ENCODE measurements at places on chromosomes 13 and 19.

- no peak for DNase-seq
Measured at GRCh38 chr13:86447479-86447878, 648.3 kb upstream of the SLITRK6 start.

DNA sequence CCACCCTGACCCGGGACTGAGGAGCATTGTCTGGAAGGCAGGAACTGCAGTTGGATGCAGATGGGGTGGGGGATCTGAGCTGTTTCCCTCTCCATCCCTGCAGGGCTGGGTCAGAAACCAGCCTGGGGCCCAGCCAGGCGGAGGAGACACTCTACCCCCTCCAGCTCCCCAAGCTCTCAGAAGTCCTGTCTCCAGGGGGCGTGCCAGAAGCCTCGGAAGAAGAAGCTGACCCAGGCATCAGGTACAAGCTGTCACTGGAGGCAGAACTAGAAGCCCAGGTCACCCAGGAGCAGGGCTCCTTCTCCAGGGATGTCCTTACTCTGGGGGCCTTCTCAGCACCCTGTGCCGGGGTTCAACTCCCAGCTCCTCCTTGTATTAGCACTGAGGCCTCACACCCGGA is 15.5 kb downstream of the SIX5 start:
- no peak for DNase-seq

DNA sequence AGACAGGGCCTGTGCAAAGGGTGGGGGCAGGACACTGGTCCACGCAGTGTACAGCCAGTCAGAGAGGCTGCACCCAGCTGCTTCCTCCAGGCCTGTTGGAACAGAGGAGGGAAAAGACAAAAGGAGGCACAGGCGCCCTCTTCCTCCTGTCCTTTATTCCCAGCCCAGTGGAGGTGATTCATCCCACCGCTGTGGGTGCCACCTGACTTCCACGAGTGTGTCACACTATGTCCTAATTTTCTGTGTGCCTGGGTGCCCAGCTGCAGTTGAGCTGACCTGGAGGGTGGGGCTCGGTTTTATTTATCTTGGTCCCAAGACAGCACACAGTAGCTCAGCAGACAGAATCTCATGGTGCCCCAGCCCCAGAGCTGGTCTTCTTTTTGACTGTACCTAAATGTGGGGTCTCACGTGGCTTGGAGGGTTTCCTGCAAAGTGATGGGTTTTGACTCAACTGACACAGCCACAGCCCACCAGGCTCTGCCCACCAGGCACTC is 9.0 kb downstream of the EPS15L1 start:
- peak; percentile 19 for DNase-seq

- peak; percentile 2 for DNase-seq
Measured at GRCh38 chr13:84844473-84844872, 954.7 kb downstream of the SLITRK6 start.

DNA sequence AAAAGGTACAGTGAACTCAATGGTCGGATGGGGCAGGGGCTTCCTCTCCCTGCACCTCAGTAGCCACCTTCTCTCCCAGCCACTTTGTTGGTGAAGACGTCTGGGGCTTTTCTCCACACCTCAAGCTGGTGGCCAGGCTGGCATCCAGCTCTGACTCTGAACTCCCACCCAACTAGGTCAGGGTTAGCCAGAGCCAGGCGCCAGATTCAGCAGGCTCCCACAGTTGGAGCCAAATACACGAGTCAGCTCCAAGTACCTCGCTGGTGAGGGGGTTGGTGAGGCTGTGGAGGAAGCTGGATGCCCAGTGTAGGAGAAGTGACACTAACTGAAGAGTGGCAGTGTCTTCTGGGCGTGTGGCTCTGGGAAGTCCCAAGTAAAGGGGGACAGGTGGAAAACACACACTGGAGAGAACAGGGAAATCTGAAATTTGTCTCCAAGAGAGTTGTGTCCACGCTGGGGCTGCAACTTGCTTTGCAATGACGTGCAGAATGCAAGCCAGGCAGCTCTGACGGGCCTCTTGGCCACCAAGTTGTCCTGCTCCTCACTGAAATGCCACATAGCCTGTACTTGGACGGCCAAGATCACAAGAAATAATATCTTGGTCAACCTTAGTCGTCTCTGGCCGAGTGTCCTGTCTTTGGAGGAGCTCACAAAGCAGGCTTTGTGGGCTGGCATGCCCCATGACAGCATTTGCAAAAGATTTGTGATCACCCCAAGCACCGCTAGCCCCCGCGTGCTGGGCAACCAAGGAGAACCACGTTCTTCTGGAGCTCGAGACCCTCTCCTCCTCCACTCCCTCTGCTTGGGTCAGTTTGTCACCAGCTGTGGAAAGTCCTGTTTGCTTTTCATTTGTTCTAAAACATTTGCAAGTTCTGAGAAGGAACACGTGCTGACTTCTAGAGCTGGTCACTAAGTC is 18.1 kb downstream of the SLC7A1 start:
- peak; percentile 57 for DNase-seq

DNA sequence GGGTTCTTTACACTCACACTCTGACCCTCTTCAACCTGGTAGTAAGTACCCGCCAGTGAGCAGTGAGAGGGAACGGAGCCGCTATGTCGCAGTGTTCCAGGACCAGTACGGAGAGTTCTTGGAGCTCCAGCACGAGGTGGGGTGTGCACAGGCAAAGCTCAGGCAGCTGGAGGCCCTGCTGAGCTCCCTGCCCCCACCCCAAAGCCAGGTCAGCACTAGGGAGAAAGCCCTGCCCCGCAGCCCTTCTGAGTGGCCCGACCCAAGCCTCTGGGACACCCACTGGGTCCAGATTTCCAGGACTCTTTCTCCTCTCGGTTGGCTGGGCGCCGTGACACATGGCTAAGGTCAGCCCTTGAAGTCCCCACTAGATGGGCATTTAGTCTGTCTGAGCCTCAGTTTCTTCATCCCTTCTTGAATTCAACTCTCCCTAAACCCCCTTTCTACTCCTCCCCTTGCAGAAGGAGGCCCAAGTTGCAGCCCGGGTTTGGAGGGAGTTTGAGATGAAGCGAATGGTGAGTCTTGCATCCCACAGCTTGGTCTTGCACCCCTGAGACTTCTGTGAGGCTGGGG is 1.9 kb downstream of the OCEL1 start:
- no peak for DNase-seq

DNA sequence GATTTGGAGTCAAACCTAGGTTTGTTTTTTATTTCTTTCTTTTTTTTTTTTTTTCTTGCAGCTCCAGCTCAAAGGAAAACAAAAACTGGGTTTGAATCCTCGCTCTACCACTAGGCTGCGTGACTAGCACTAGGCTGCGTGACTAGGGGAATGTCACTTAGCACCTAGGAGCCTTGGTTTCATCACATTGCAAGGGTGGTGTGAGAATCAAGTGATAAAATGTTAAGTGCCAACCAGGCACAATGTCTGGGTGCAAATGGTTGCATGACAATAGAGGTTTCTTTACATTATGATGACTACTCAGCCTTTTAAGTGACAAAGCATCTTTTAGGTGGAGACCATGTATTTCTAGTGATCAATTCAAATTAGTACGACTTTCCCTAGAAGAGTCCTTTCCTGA is 27.9 kb downstream of the RCBTB2 start:
- DNase-seq, result no peak

DNA sequence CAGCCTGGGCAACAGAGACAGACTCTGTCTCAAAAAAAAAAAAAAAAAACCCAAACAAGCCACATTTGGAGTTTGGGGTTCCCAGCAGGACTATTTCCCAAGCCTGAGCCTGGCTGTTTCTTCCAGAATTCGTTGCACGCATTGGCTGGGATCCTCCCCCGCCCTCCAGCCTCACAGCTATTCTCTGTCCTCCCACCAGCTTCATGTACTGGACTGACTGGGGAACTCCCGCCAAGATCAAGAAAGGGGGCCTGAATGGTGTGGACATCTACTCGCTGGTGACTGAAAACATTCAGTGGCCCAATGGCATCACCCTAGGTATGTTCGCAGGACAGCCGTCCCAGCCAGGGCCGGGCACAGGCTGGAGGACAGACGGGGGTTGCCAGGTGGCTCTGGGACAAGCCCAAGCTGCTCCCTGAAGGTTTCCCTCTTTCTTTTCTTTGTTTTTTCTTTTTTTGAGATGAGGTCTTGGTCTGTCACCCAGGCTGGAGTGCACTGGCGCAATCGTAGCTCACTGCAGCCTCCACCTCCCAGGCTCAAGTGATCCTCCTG is 26.7 kb downstream of the LDLR start:
- no peak for DNase-seq

DNA sequence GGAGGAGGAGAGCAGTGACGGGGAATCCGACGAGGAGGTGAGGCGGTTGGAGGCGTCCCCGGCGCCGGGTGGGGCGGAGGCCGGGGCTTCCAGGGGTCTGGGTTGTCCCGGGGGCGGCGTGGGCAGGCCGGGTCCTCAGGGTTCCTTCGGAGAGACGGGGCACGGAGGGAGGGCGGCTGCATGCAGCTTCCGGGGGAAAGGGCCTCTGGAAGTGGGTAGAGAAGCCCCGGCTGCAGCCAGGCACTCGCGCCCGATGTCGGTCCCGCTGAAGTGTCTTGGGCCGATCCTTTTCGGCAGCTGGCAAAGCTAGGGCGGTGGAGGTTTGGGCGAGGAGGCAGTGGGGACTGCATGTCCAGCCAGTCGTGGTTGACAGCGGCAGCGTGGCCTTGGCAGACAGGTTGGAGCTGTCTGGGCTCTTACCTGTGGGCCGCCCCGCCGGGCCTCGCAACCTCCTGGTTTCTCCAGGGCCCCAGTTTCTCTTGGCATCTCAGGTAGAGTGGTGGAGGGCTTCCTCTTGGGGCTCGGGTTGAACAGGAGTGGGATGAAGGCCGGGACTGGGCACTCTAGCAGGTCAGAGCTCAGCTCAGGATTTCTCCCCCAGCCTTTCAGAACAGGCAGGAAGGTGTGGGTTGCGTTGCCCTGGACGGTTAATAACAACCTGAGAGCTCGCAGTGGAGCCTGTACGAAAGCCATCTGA is 690 bp downstream of the KMT2B start:
- peak; percentile 47 for DNase-seq

GRCh38 chr19:48405850-48406249 is 12.4 kb downstream of the GRIN2D start:
- DNase-seq, result peak; percentile 22

GRCh38 chr19:577439-578392 is 5.3 kb downstream of the BSG start:
- DNase-seq, result no peak

- DNase-seq, result no peak
Measured at GRCh38 chr13:59651479-59651878, 512.2 kb downstream of the DIAPH3 start.

- DNase-seq, result no peak
Measured at GRCh38 chr13:113996912-113997745, 23.3 kb upstream of the C13orf46 start.

GRCh38 chr19:49793561-49793840 is 19.6 kb downstream of the FUZ start:
- peak; percentile 68 for DNase-seq

DNA sequence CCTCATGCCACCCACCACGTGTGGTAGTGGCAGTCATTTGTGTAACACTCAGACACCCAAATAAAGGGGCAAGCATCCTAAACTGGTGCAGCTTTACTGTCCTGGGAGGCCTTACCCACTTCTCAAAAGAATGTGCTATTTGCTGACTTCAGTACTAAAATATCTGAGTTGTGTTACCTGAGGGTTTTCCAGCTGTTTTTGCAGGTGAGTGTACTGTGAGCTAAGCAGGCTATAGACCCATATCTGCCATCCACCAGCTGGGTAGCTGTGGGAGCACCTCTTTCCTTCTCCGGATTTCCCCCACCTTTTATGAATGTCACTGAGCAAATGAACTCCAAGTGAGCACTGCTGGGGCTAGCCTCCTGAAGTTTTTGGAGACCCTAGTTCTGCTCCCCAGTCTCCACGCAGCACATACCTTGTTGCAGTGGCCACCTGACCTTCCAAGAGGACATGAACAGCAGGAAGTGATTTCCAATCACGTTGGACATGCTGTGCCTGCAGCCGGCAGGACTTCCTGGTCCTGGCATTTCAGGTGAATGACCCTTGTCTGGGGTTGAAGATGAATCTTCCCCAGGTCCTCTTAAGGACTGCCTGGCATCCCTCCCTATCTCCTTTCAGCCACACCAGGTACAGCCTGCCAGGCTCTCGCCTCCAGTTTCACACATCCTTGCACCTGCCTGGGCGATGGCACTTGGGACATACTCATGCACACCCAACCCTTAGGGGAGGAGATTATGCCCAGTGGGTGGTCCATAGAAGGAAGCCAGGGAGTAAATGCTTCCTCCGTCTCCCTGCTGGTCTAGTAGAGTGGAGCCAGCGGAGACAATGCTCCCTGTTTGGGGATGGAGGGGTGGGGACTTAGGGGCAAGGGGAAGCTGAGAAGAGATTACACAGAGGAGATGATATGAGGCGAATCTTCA is 109.5 kb upstream of the SPATA13 start:
- DNase-seq, result no peak

DNA sequence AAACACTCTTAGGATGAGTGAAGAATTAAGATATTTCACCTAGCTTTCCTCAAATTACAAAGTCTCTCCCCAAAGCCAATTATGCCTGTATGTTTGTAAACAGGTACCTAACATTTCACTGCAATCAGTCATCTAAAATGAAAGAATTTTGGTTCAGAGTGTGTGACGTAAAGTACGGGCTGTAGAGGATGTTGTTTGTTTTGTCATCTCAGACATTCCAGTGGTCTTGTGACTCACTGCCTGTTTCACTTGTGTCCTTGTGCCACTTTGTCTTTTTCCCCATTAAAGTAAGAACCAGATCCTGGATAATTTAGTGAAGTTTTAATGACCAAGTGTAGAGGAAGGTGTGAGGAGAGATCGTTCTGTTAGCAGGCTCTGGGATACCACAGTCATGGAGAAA is 28.6 kb upstream of the EID2 start:
- peak; percentile 53 for DNase-seq

DNA sequence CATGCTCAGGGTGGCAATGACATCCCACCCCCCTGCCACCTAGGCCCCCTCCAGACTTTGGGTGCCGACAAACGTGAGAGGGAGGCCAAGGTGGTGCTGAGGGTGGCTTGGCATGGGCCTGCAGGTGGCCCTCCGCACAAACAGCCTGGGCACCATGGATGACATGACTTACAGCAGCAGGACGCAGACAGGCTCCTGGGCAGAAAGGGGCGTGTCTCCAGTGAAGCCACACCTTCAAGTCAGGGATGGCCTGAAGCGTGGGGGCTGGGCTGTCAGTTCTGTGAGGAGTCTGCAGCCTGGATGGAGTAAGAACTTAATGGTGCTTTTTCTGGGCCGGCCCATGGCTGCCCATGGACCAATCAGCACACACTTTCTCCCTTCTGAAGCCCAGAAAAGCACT is 25.3 kb downstream of the POMP start:
- no peak for DNase-seq

- DNase-seq, result peak; percentile 80
Measured at GRCh38 chr13:98004107-98004506, 50.6 kb downstream of the IPO5 start.

GRCh38 chr19:35006342-35006998 is 6.3 kb downstream of the GRAMD1A start:
- peak; percentile 82 for DNase-seq
